ENCODE measurements at places on chromosomes 6 and 20. TPM values are rescaled to one million over a fixed set of nuclear protein-coding genes. Genes with fewer than 3 reads are reported as not detected.

DNA sequence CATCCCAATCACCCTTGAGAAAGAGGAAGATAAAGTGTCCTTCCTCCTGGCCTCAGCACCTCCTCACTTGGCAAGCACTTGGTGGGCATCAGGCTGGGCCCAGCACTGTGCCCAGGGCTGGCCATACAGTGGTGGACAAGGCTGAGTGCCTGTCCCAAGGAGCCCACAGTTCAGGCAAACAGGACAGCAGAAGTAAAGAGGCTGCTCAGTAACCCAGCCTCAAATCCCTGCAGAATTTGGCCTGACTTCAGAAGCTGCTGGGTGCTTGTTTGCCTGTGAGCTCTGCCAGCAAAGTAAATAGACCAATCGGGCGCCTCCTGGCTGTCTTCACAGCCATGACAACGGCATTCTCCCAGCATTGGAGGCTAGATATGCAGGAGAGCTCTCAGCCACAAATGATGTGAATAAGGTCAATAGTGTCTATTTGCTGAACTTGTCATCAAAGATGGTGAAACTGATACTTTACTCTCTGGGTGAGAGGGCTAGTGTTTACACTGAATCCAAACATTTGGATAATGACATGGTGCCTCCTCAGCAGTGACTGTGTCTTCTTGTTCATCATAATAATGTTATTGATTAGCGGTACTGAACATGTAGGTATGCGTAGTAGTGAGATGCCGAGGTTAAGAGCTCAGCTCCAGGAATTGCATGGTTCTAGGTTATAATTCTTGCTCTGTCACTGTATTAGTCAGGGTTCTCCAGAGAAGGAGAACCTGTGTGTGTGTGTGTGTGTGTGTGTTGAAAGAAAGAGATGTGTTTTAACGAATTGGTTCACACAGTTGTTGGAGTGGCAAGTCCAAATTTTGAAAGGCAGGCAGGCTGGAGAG is 36.9 kb upstream of the FANCE start:
- no peak for DNase-seq

- peak; percentile 67 for DNase-seq
Observed at GRCh38 chr6:135162678-135163439, 18.2 kb upstream of the MYB start.

GRCh38 chr6:151374036-151374683 is 17.2 kb downstream of the ZBTB2 start:
- DNase-seq: no peak

HLA-DQB2 gene
- total RNA-seq: not detected

Data from SJCRH30 (cell line).